ENCODE measurements at places on chromosomes 11 and 22.

- no peak for DNase-seq
Observed at GRCh38 chr11:30579415-30580175, 6.6 kb downstream of the MPPED2 start.

DNA sequence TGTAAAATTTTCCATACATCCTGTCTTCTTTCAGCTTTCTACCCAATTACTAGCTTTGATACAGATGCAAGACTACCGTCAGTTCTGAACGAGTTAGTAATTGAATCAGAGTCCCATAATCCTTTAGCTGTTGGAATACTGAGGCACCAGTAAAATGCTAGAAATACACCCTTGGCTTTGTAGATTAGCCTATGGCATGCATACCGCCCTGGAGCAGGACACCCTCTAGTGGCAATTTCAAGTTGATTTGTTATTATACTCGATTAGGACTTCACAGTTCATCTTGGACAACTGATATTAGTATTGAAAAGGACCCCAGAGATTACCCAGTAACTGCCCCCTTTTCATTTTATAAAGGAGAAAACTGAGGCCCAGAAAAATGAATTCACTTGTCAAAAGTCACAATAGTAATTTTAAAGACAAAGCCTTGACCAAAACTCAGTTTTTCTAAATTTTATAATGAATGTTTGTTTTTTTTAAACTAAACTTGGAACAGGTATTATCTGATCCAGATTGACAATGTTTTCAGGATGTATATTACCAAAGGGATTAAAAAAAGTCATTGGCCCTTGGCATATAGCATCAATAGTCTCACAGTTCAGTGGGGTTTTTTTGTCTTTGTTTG lies 72.6 kb downstream of the HIPK3 start:
- peak; percentile 60 for DNase-seq

GRCh38 chr22:17199003-17199731 lies 20.1 kb downstream of the ADA2 start:
- peak; percentile 85 for DNase-seq

DNA sequence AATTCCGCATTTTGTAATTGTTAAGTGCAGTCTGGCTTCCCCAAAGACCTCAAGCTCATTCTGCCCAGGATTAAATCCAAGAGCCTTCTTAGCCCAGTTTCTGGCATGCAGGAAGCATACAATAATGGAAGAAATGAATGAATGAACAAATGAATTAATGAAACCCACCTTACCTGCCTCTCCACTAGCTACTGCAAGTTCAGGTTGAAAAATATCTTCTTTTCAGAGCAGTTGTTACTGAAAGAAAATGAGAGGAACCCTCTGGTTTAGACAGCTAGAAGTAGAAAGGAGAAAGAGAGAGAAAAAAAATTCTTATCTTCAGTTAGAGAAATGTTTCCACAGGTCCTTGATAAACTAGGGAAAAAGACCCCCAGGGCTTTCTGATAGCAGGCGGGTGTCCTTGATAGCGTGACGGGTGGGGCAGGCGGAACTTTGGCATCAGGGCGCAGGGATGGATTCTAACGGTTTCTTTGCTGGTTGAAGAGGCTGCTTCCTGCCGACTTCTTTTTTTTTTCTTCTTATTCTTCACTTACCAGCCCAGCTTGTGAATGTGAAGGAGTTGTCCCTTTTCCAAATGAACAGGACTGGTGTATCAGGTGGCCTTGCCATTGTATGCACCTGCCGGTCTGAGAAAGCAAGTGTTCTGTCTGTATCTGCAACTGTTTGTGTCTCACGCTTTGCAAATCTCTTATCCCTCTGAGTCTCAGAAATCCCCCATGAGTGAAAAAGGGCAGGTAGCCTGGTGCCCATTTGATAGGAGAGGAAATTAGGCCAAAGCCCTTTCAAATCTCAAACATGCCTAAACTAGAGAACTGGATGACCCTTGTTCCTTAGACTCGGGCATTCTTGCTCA lies 10.0 kb downstream of the LMO2 start:
- DNase-seq, result no peak

DNA sequence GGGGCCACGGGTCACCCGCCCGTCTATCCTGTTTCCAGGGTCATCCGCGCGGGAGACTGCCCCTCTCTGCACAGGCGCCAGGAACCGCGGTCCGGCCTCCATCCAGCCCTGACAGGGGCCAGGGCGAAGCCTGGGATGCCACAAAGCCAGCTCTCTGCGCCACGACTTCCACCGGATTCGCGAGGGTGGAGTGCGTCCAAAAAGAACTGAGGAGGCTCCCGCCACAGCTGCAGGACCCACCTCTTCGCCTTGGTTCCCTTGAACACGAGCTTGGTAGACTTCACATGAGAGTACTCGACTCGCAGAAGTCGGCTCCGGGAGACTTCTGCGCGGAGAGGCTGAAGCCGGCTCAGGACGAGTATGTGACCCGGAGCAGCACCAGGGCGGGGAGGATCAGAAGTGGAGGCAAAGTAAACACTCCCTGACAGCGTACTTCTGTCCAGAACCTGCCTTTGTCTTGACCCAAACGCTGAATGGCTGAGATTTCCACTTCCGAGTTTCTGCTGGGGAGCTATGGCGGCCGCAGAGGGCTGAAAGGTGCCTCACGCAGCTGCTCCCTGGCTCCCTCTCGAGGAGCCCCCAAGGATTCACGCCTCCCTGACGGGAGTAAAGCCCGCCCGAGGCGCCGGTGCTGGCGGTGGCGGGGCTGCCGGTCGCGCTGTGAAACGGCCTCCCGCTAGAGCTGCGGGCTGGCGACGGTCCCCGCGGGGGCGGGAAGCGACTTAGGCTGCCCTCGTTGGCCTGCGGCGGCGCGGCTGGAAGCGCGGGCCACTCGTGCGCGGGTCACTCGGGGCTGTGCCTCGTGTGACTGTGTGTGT lies 4566.7 kb upstream of the OR11H1 start:
- DNase-seq, result no peak

- DNase-seq, result no peak
Observed at GRCh38 chr11:117830674-117831351, 6.3 kb upstream of the FXYD2 start.

GRCh38 chr11:75277211-75277805 lies 36.7 kb downstream of the TPBGL start:
- no peak for DNase-seq

DNA sequence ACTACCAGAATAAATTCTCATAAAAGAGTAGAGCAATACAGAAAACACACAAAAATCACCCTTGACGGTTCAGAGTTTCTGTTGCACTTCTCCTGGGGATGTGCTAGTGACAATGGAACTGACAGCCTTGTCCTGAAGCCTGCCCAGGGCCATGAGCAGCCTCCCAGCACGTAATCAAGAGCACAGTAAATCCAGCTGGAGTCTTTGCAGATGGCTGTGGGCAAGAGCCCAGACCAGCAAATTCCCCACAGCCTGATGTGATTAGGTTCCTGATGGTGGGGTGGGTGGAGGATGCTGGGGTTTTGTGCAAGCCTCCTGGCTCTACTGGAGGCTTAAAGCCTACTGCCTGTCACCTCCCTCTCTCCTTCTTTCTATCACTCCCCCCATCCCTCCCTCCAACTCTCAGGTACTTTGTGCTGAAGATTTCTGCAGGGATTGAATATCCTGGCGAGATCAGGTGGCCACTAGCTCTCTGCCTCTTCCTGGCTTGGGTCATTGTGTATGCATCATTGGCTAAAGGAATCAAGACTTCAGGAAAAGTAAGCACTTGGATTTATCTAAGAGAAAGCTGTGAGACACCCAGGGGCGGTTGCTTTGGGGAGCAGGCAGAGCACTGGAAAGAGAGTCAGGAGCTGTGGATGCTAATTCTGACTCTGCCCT lies 18.1 kb downstream of the SLC6A5 start:
- DNase-seq, result no peak

GRCh38 chr11:2778630-2779498 lies 79.1 kb upstream of the KCNQ1OT1 start:
- peak; percentile 21 for DNase-seq

GRCh38 chr11:43920598-43921419 lies 21.6 kb upstream of the C11orf96 start:
- peak; percentile 98 for DNase-seq

DNA sequence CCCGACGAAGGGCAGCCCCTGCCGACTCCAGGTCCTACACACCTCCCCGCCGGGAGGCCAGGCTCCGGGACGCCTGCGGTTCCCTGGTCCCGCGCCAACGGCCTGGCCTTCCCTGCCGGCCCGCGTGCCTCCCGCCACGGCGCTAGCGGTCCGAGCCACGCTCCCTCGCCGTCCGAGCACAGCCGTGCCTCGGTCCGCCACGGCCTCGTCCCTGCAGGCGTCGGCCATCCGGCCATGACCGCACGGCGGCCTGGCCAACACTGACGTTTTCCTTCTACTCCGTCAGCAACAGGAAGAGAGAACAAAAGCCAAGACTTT lies 532 bp downstream of the EIF4G2 start:
- no peak for DNase-seq

- DNase-seq, result no peak
Observed at GRCh38 chr22:18997306-18997924, 61.3 kb upstream of the PRODH start.

DNA sequence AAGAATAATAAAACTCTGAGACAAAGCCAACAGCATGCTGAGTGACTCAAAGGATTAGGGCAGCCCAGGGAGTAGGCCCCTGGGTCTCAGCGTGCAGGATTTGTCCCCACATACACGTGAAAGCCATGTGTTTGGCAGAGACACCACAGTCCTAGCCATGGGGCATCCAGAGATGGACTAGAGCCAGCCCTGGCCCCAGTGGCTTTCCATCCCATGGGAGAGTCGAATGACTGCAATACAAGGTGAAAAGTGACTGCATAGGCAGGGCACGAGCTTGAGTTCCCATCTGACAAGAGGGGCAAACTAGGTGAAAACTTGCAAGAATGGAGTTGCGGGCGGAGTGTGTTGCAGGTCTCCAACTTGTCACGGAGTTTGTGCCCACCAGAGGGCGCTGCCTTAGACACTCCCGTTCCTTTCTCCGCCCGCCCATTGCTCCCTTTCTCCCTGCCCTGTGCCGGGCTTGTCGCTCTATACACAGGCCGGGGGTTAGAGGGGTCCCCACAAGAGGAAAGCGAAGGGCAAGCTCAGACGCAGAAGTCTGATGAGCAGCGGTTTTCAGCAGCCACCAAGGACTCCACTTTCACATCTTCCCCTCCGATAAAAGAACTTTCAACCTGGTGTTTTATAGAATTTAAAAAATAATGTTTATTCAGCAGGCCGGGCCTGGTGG lies 24.2 kb downstream of the TSKU start:
- DNase-seq, result peak; percentile 67

GRCh38 chr11:13681446-13681845 lies 13.0 kb downstream of the FAR1 start:
- no peak for DNase-seq

DNA sequence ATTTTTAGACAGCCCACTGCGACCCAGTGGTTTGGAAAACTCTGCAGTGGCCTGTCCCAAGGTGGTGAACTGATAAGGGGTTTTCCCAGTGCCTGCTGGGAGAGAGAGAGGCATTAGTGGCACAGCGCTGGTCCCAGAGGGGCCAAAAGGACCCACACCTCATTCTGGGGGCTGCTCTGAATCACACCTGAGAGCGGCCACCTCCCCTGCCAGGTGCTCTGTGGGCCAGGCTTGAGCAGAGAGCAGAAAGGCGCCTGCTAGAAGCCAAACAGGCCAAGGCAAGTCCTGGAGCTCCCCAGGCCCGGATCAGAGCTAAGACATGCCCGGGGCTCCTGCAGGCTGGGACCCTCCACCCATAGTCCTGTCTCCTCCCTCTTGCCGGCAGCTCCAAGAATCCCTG lies 20.9 kb downstream of the TRIM29 start:
- no peak for DNase-seq

GRCh38 chr11:76939219-76939631 lies 78.5 kb downstream of the ACER3 start:
- no peak for DNase-seq

- DNase-seq, result no peak
Observed at GRCh38 chr22:38027487-38027886, 29.7 kb upstream of the PICK1 start.

- DNase-seq, result no peak
Observed at GRCh38 chr11:57779276-57779675, 17.7 kb downstream of the CTNND1 start.

DNA sequence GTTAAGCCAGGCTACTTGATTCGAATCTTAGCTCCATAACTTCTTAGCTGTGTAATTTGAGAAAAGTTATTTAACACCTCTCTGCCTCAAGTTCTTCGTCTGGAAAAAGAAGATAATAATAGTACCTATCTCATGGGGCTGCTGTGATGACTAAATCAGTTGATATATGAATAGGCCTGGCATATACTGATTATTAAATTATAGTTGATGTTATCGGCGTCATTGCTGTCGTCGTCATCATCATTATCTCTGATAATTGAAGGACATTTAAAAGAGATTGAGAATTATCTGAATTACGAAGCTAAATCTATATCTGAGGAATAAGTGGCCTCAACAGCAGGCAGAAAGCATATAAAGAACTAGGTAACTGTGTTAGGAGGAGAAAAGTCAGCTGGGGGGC lies 145.0 kb downstream of the APOL5 start:
- no peak for DNase-seq

DNA sequence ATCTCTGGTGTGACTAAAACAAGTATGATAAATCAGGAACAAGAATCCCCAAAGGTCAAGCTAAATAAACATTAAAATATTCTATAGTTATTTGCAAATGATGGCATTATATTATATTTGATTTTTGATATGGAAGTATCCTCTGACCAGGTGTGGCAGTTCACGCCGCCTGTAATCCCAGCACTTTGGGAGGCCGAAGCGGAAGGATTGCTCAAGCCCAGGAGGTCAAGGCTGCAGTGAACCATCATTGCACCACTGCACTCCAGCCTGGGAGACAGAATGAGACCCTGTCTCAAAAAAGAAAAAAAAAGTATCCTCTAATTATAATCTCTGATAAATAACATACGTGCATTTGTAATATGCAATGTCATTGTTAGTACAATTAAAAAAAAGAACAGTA lies 6.6 kb upstream of the POU2AF3 start:
- no peak for DNase-seq

GRCh38 chr22:20783300-20783673 lies 9.4 kb downstream of the SERPIND1 start:
- DNase-seq, result no peak

GRCh38 chr22:27391092-27391770 lies 410.3 kb downstream of the MN1 start:
- peak; percentile 38 for DNase-seq

GRCh38 chr11:114026355-114026754 lies 33.2 kb upstream of the ZBTB16 start:
- DNase-seq, result peak; percentile 4

DNA sequence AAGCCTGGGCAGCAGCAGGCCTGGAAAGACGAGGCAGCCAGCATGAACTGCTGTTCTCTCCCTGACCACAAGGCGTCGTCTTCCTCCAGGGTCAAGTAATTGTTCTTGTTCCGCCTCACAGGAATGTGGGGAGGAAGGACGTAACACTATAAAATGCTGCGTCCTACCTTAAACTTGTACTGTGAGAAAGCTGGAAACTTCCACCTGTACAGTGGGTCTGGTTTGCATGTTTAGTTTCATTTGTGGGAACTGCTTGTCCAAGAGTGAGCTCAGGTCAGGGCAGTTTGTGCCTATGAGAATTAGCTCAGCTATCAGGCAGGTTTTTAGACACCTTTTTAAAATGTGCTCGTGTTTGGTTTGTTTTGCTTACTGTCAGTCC lies 55.2 kb downstream of the PANX1 start:
- peak; percentile 55 for DNase-seq

- DNase-seq, result no peak
Observed at GRCh38 chr11:93614173-93614722, 47.2 kb upstream of the CEP295 start.
